ENCODE measurements at places on chromosomes 4 and X. TPM values are rescaled to one million over a fixed set of nuclear protein-coding genes. Genes with fewer than 3 reads are reported as not detected.

GRCh38 chr4:121256887-121257466 is 92.9 kb upstream of the TNIP3 start:
- no peak for DNase-seq

Gene CHST7
- total RNA-seq, result 27.2 TPM

GRCh38 chr4:26780539-26780938 is 80.1 kb upstream of the STIM2 start:
- DNase-seq, result no peak

- no peak for DNase-seq
These were observed 43.9 kb downstream of the GABRB1 start for GRCh38 chr4:47075262-47075661.

Gene MXRA5
- total RNA-seq, result 3.1 TPM

DNA sequence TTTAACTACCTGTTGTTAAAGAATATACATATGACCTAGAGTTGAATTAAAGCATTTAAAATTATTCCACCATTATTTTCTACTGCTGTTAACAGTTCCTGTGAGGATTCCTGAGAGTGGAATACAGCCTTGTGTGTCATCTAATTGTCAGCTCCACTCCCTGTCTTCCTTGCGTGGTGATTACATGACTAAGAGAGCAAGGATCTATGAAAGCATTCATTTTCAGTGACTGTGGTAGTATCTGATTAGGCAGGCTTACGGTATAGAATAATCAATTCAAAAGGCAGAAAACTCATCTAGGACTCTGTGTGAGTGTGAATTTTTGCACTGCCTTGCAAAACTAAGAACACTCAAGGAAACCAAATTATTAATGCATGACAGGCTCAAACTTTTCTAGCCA is 577.8 kb downstream of the SH3BGRL start:
- no peak for DNase-seq

- DNase-seq, result no peak
These were observed 263.3 kb downstream of the BMPR1B start for GRCh38 chr4:95021099-95021498.

DNA sequence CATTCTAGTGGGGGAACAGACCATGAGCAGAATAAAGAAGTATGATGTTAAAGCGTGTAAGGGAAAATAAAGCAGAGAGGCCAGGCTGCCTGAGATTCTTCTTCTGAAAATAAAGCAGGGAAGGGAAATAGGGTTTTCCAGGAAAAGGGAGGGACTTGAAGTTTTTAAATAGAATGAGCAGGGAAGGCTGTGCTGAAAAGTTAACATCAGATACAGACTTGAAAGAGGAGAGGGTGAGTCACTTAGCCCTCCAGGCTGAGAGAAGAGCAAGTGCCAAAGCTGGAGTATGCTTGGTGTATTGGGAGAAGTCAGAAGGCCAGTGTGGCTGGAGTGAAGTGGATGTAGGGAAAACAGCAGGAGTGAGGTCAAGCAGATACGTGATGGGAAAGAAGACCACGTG is 10.0 kb upstream of the PLK4 start:
- DNase-seq, result no peak

DNA sequence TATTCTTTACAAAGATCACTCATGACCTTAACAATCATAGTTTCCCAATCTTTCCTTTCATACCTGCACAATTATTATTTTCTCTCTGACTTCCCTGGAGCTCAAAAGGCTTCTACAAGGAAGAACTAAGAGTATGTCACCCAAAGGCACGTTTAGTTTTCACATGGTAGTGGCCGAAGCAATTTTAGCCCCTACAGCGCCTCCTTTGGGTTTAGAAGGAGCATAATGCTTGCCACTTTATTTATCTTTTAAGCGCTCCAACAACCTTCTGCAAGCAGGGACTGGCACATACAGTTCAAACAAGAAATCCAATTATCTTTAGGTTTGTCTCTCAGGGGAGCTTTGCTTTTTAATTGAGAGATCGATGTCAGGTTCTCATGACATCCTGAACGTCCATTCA is 42.0 kb upstream of the IGSF1 start:
- peak; percentile 30 for DNase-seq

Gene DUX4
- total RNA-seq, result not detected

Gene GABRQ
- 7.8 TPM for total RNA-seq

DNA sequence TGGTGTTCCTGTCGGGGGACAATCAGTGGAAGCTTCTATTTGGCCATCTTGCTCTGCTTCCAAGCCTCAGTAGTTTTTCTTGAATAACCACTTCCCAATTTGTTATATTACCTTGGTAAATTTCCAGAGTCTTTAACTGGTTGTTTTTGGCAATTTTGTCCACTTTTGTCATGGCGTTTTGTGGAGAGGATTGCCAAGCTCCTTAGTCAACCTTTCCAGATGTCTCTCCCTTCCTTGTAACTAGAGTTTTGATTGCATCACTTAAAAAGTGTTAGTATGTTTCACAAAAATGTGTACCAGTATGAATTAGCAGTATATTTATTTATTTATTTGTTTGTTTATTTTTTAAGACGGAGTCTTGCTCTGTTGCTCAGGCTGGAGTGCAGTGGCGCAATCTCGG is 15.8 kb upstream of the UXT start:
- no peak for DNase-seq

GRCh38 chrX:17967888-17968287 is 106.8 kb upstream of the RAI2 start:
- peak; percentile 9 for DNase-seq

Gene PROM1
- 66.6 TPM for total RNA-seq

Gene RNF175
- 4.7 TPM for total RNA-seq

Gene SMR3B
- not detected for total RNA-seq

GRCh38 chr4:102789317-102789717 is 28.5 kb upstream of the MANBA start:
- no peak for DNase-seq

DNA sequence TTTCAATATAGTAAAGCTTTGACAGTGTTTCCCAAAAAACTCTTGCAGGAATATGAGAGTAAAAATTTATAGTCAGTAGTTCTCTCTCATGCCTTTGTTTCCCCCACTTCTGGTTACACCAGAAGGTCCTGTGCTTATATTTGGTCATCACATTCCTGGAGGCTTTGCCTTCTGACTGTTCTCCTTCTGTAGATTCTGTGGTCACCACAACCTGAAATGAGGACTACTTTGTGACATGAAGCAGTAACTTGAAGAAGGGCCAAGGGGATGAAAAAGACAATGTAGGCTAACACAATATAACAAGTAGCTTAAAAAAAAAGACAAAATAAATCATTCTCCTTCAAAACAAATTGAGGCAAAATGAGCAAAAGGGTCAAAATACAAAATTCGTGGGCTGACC is 366.2 kb upstream of the NR3C2 start:
- DNase-seq, result no peak

DNA sequence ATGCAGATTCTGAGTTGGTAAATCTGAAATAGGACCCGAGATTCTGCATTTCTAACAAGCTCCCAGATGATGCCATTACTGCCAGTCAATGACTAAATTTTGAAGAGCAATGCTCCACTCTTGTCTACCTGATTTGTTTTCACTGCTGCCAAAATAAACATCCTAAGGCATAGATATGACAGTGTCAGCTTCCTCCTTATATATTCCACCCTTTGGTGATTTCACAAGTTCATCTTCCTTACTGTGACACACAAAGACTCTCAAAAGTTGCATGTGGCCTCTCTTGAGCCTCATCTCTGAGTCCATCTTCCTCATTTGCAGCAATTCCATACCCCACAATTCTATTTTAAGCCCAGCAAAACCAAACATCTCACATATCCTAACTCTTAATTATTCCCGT is 110.9 kb downstream of the FBXW7 start:
- DNase-seq, result no peak

DNA sequence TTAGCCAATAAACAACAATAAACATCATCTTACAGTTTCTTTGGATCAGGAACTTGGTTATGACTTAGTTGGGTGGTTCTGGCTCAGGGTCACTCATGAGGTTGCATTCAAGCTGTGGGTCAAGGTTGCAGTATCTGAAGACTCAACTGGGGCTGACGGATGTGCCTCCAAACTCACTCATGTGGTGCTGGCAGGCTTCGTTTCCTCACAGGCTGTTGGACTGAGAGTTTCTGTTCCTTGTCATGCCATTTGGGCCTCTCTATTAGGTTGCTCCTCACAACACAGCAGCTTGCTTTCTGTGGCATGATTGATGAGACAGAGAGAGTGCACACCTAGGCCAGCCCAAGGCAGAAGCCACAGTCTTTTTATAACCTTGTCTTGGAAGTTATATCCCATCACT is 20.7 kb downstream of the FRMPD3 start:
- DNase-seq, result no peak

Gene SOWAHB
- 2.8 TPM for total RNA-seq

Gene MAP7D2
- 0.90 TPM for total RNA-seq

Gene USP26
- total RNA-seq, result not detected

DNA sequence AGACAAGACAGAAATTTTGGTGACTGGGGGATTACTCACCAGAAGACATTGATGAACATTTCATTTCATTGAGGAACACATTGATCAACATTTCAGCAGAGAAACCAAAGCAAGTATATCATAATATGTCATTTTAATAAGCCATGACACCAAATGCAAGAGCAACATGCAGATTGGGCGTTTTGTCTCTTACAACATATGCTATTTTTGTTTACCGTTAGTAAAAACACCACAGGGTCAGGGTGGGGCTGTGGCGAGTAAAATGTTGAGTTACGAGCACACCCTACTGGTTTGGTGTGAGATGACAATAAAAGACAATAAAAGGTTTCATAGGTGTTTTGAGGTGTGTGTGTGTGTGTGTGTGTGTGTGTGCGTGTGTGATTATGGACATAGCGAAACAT is 294.5 kb downstream of the PDGFC start:
- DNase-seq, result peak; percentile 80

GRCh38 chr4:7960790-7961655 is 21.4 kb upstream of the AFAP1 start:
- DNase-seq, result no peak

GRCh38 chr4:140028101-140028500 is 125.9 kb downstream of the MAML3 start:
- DNase-seq, result no peak

DNA sequence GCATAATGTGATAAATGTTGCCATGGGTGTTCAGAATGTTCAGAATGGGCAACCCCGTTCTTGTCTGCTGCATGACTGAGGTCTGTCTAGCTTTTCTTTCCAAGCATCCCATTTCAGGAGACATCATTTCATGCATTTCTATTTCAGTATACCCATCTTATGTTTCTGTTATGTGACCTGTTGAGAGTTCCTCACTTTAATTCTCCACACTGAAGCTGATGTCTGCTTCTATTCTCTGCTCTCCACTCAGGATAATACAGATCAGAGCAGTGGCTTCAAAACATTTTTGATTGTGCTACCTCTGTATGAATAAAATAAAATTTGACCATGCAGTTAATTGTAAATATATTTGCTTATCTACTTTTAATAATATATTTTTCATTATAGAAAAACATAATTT is 398.6 kb downstream of the ARHGAP24 start:
- DNase-seq, result no peak

Gene SLC38A5
- total RNA-seq, result 47.0 TPM

Gene ADGRG4
- not detected for total RNA-seq

DNA sequence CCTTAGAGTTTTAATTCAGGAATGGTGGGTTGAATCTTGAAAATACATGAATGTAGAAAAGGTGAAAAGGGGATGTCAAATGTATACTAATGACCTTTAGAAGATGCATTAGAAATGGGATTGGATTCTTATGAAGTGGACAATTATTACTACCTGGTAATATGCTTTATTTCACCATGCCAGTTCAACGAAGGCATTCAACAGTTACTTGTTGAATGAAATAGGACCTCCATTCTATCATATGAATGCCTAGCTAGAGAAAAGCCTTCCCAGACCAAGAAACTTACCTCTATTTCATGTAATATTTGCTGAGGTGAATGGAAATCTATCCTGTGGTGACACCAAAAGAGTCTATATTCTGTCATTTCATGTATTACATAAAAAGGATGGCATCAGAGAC is 34.6 kb upstream of the SFRP2 start:
- DNase-seq, result no peak

Gene PPARGC1A
- total RNA-seq, result 0.54 TPM

GRCh38 chrX:17547658-17548057 is 172.7 kb downstream of the NHS start:
- no peak for DNase-seq
